ENCODE measurements at places on chromosomes 5 and 9. TPM values are rescaled to one million over a fixed set of nuclear protein-coding genes. Genes with fewer than 3 reads are reported as not detected.

The C9orf153 gene
- 0.67 TPM for total RNA-seq

The DMRTA1 gene
- total RNA-seq, result not detected

The OR1J2 gene
- total RNA-seq, result not detected

- peak; percentile 8 for DNase-seq
These were observed 12.4 kb downstream of the ANKRD33B start for GRCh38 chr5:10576121-10576789.

The TIMD4 gene
- total RNA-seq, result not detected

The HSD17B3 gene
- not detected for total RNA-seq

The DNAJC18 gene
- 13.6 TPM for total RNA-seq

- no peak for DNase-seq
These were observed 334.2 kb upstream of the CCNH start for GRCh38 chr5:87746891-87747377.

The TXNDC8 gene
- not detected for total RNA-seq

The SLC6A19 gene
- total RNA-seq, result not detected

The STC2 gene
- not detected for total RNA-seq

DNA sequence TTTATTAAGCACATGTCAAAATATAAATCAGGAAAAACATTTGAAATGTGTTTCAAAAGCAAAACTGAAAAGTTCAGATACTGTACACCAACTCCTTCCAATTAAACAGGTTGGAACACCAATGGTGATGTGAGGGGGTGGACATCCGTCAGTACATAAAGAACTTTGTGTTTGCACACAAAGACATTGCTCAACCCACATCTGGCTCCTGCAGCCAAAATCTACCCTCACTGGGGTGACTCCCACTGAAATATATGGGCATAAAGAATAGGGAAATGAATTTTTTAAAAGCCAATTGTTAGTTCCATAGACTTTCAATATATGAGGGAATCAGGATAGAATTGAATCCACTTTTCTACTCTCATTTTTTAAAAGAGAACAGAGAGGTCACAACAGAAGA is 63.9 kb downstream of the MEGF9 start:
- DNase-seq, result no peak

The OCLN gene
- 4.3 TPM for total RNA-seq

DNA sequence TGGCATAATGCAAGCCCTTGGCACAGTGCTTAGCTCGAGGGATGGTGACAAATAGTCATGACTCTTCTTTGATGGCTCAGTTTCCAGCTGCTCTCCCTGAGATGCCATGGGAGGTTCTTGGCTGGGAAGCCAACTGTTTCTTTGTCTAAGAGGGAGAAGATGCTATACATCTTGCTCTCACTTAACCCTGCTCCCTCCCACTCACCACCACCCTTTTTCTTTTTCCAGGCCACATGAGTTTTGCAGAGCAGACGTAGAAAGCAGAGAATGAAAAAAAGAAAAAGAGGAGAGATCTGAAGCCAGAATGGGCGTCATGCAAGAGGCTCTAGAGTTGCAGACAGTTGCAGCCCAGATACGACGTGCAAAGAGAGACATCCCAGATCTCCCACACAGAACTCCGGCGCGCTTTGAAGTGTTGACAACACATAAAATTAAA is 160.5 kb downstream of the FGF18 start:
- DNase-seq, result no peak

The RNF183 gene
- 0.39 TPM for total RNA-seq

DNA sequence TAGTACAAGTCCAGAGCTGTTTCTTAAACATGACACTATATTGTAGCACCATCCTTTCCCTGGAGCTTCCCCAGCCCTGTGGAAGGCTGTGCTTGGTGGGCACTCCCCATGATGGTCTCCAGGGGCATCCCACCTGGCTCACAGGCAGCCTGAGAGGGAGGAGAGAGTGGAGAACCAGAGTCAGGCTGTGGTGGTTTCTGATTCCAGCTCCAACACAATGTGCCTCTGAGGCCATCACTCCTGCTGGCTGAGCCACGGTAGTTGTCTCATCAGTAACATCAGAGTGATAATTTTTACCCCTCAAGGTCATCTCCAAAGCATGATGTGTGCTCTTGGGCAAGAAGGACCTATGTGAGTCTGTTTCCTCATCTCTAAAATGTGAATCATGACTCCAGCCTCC is 398.0 kb downstream of the CDK5RAP2 start:
- no peak for DNase-seq

- no peak for DNase-seq
These were observed 634.3 kb downstream of the PDE4D start for GRCh38 chr5:59259237-59259636.

- DNase-seq, result no peak
These were observed 34.2 kb downstream of the WNK2 start for GRCh38 chr9:93218161-93218560.

GRCh38 chr5:113017881-113018635 is 41.5 kb downstream of the DCP2 start:
- DNase-seq, result no peak

DNA sequence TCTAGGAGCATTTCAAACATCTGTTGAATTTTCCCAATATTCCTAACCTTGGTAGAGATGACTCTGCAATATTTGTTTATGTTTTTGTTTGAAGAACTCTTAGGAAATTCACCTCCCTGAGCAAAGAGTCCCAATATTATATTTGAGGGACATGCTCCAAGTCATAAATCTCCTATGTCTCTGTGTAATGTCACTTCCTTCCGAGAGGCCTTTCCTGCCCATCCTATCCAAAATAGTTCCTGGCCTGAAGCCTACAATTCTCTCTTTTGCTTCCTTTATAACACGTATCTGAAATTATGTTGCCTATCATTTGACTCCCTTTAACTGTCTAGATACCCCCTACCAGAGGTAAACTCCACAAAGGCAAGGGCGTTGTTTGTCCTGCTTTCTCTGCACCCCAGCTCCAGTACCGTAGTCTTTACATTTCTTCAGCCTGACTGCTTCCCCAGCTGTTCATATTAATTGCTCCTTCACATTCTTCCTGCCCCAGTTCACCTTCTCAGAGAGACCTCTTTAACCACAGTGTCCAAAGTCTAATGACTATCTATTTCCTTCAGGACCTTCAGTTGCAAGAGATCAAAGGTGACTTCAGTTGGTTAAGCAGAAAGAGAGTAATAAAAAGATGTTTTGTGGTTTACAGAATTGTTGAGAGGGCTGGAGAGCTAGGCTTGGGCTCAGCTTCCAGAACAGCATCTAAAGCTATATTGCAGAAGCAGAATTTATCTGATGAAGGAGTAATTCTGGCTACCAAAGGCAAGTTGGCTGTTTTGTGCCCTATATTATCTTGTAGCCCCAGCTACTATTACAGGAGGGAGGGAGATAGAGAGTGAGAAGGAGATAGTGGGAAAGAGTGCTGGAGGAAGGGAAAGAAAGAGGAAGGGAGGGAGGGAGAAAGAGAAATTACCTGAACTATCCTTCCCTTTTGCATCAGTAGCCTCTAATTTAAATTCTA is 109.3 kb upstream of the TMEM161B start:
- DNase-seq, result no peak

DNA sequence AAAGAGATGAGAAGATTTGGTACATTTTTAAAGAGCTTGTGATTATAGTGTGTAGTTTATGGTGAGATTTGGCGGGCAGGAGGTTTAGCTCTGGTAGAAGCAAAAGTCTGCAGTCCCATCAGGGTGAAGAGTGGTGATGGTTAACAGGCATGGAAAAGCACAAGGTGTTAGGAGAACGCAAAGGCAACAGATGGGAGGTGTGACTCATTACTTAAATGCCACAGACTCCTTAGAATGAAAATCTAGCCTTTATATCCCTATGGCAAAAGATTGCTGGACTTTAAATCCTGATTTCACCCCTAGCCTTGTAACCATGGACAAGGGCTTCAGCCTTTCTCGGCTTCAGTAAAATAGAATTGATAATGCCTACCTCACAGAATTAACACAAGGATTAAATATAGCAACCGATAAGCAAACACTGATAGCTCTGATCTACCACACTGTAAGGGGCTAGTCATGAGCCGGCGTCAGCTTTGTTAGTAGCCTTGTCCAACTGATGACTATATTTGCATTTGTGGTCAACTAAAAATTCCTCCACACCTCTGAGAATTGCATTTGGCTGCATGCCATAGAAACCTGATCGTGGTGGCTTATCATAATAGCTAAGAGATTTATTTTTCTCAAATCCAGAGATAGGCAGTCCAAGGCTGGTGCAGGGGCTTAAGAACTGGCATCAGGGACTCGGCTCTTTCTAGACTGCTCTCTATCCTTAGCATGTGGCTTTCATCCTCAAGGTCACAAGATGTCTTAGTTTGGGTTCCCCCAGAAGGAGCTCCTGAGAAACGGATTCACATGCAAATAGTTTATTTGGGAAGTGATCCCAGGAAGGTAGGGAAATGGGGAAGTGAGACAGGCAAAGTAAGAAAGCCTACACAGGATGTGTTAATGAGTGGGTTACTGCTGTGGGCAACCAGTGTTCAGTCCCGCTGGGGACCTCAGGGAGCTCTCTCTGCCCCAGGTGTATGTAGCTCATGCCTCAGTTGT is 19.6 kb downstream of the MFAP3 start:
- DNase-seq, result no peak

The UNC13B gene
- 0.25 TPM for total RNA-seq

GRCh38 chr5:89826938-89827337 is 582.6 kb downstream of the CETN3 start:
- DNase-seq, result peak; percentile 25

The CYLC2 gene
- not detected for total RNA-seq

The GGTA1 gene
- total RNA-seq, result not detected

DNA sequence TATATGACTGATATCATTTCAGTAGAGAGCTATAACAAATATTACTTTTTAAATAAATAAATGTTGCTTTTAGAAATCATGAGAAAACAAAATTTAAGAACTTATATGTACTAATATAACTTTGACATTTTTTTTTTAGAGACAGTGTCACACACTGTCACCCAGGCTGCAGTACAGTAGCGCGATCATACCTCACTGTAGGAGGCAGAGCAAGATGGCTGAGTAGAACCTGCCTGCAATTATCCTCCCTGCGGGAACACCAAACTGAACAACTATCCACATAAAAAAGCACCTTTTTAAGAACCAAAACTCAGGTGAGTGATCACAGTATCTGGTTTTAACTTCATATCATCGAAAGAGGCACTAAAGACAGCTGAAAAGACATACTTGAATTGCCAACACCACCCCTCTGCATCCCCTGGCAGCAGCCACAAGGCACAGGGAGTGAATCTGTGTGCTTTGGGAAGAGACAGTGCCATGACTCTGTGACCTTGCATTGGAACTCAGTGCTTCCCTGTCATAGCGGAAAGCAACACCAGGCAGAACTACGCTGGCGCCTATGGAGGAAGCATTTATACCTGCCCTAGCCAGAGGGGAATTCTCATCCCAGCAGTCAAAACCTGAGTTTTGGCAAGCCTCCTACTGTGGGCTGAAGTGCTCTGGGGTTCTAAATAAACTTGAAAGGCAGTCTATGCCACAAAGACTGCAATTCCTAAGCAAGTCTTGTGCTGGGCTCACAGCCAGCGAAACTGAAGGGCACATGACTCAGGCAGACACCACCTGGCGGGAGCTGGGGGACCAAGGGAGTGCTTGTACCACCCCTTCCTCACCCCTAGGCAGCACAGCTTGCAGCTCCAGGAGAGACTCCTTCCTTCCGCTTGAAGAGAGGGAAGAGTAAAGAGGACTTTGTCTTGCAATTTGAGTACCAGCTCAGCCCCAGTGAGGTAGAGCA is 142.7 kb downstream of the FBXL17 start:
- DNase-seq, result no peak

GRCh38 chr5:90099099-90099498 is 310.5 kb downstream of the CETN3 start:
- DNase-seq, result no peak

Data from B cell (primary cell).